ENCODE measurements at places on chromosomes 11 and 22.

DNA sequence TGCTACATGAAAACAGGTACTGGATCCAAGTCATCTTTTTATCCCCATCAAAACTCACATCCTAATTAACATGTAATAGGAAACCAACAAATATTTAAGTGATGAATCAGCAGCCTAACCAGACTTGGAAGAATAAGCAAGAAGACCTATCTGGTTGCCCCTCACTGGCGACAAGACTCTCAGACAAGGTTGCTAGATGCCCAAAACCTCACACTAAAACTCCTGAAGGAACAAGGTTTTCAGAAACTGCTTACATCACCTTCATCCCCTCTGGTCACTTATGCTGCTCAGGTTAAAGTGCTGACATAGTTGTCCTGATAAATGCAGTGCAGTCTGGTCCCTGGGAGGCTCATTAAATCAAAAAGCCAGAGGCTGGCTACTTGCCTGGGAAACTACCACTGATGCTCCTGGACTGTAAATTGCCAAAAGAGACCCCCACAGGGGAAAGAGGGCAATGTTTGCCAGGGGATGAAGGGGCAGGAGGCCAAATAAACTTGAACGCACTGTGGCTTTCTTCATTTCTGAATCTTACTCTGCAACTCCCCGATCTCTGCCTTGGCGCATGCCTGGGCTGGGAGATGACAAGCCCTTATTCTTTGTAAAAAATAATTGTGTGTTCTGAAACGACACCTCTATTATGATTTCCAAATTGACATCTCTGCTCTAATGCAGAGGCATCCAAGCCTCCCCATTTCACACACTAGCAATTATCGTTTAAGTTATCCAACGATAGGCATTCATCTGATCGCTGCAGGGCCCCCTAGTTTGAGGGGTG lies 72.7 kb downstream of the AMBRA1 start:
- DNase-seq = peak; percentile 51

DNA sequence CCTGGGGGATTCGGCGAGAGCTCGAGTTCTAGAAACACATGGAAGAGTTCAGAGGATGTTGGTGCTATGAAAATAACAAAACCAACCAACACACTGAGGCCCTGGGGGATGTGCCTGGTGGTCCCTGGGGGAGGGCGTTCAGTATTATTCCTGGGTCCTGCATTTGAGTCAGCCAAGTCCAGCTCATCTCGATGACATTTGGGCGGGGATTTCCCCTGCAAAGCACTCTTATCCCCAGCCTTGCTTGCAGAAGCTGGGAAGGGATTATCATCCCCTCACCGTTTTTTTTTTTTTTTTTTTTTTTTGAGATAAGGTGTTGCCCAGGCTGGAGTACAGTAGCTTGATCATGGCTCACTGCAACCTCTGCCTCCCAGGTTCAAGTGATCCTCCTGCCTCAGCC lies 2.1 kb upstream of the SMIM38 start:
- no peak for DNase-seq

- peak; percentile 47 for DNase-seq
Observed at GRCh38 chr11:65446446-65447277, 24.1 kb downstream of the NEAT1 start.

- no peak for DNase-seq
Observed at GRCh38 chr11:12451179-12451814, 73.9 kb downstream of the PARVA start.

DNA sequence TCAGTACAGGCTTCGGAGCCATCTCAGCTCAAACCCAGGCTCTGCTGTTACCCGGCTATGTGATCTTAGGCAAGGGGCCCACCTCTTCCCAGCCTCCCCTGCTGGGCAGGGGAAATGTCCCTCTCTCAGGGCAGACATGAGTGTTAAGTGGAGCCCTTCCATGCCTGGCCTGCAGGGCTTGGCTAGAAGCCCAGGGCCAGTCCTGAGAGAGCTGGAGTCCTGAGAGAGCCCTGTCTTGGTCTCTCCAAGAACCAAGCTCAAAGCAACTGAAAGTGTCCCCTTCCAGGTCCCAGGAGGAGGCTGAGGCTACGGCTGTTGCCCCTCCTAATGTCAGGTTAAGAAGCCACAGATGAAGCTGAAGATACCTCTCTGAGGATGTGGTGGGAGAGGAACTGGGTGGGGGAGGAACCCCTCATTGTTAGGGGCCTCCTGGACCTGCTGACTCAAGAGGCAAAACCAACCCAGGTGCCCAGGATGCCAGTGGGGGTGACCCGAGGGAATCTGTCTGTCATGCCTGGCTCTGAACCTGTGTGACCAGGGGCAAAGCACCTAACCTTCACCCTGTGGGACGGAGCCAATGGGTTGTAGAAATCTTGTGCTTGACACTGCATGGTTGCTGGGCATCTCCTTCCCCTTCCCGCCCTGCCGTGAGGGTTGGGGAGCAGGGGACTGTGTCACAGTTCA lies 4.2 kb downstream of the ZP1 start:
- DNase-seq = peak; percentile 53

GRCh38 chr11:28298209-28298608 lies 190.0 kb downstream of the METTL15 start:
- DNase-seq = no peak

DNA sequence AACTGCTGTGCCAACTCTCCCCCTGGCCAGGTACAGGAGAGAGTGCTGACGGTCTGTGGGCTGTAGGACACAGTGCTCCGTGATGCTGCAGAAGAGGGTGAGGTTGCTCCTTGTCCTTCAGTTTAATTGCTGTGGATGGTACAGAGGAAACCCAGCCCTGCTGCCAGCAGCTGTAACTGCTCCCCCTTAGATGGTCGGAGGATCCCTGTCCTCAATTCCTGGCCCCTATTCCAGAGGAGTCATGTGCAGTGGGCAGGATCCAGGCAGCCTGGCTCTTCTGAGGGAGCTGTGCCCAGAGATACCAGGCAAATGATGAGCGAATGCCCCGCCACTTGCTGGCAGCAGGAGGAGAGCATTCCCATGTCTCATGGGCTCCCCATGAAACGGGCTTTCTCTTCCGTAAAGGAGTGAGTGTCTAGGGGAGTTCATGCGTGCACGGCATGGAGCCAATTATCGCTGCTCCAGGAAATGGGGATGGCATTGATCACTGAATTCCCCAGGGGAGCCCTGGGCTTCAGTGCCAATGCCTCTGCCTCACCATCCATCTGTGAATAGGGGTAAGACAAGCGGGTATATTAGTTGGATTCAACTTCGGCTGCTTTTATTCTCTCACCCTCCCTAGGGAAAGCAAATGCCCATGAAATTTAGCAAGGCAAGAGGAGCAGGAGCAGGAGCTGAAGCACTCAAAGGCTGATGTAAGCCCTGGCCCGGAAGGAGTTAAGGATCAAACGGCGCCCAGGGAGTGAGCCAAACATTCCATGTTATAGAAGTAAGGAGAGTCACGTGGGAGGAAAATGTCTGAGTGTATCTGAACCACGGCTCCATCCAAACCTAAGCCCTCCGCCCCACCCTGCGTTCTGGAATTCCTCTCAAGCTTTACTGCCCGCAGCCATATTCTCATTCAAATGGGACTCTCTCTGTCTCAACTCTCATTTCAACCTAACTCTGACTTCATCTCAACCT lies 51.0 kb upstream of the CSNK2A3 start:
- DNase-seq = peak; percentile 65

DNA sequence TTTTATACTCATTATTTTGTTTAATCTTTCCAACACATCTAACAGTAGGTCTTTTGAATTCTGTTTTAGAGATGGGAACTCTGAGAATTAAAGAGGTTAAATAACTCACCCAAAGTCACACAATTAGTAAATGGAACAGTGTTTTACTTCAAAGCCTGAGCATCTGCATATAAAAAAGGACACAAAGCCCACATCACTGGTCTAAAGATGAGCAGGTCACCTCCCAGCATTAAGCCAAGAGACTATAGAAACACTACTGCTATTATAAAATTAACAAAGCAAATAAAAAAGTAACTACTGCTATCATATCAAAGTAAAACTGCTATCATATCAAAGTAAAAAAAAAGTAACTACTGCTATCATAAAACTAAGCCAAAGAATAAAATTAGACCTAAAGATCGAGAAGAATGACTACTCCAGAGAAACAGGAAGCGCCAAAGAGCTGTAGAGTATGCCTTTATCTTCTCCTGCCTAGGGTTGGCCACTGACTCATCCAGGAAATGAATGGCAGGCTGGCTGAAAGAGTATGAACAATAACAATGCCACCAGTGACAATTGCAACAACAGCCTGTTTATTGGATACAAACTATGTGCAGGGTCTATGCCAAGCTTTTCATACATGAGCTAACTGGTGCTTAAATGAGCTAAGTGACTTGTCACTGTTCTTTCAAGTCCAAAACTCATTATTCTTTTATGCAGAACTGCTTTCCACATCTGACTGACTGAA lies 1153.0 kb upstream of the TENM4 start:
- DNase-seq = peak; percentile 83

DNA sequence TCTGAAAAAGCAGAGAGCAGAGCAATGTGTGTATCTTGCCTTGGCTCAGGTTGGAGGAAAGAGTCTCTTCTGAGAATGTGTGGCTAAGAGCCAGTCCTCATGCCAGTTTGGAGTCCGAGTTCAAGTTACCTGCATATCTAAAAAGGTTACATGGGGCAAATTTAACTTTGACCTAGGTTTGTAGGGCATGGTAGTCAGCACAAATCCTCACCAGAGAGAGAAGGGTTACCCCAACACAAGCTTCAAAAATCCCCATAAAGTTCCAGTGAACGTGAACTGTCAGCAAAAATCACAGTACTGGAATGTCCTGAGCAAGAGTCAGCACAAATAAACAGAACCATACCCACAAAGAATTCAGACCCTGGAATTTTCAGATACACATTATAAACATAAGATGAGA lies 13.8 kb downstream of the SDHD start:
- DNase-seq = no peak

- peak; percentile 63 for DNase-seq
Observed at GRCh38 chr11:96341211-96342013, 1.6 kb downstream of the MAML2 start.

DNA sequence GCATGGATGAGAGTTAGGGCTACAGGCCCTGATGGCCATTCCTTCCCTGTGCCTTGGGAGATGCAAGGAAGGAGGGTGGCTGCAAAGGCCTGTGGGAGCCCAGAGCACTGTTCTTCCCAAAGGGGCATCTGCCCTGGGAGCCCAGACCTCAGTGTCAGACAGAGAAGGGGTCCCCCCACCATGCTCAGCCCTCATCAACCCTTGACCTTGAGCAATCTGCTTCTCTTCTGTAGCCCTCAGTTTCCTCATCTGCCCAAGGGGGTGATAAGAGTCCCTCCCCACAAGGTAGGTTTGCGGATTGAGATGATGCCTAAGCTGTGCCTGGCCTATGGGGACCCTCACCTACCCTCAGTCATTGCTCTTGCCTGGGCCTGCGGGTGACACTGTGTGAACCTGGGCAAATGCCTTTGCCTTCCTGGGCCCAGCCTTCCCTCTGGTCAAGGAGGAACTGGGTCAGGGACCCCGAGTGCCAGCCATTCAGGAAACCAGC lies 47.5 kb downstream of the IGLL5 start:
- no peak for DNase-seq

DNA sequence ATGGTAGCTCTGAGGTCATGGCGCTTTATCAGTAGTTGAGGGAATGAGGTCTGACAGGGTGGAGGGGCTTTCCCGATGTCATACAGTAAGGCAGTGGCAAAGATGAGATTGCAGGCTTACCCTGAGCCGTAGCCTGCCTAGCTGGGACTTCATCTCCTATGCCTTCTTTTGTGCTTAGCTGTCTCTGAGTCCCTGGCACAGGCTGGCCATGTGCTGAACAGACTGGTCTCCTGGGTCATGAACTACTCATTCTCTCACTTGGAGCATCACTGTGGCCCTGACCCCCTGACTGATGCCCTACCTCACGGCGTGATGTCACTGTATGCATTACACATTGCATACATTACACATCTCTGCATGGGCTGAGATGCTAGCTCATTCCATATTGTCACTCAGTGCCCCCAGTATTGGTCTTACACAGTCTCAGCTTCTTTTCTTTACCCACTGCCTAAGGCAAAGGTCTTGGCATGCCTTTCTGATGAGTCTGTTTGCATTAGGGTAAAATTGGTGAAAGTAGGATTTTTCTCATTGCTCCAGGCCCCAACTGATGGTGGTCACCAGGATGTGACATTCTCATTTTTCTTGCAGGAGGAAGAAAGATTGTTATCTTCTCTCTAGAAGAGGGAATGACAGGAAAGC lies 389.4 kb upstream of the CADM1 start:
- no peak for DNase-seq

- no peak for DNase-seq
Observed at GRCh38 chr22:49965091-49966040, 4.8 kb downstream of the PIM3 start.

DNA sequence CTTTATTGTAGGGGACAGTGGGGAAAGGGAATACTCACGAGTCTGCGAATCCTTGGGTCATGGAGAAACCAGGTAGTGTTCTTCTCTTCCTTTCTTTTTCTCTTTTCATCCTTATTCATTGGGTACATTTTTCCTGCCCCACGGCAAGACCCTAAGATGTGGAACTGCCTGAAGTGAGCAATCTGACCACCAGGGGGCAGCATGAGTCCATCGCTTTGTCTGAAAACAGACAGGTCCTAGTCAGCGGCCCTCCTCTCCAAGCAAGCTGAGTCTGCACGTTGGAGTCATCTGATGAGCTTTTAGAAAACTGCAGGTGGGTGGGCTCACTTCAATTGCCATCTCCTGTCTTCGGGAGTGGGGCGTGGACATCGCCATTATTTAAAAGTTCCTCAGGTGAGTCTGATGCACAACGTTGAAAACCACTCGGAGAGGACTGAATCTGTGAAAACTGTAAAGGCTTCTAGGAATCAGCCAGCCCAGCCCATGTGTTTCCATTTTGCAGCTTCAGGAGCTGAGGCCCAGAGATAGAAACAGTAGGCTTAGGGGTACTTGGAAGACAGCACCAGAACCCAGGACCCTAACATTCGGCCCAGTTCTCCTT lies 34.0 kb upstream of the FBXO3 start:
- DNase-seq = peak; percentile 89
